Cerebellum (tissue), 4 donors: ENCODE measurements at places on chromosomes 16 and 17.

GRCh38 chr17:81337476-81337879 is 42.4 kb upstream of the SLC38A10 start:
- DNase-seq, result no peak

DNA sequence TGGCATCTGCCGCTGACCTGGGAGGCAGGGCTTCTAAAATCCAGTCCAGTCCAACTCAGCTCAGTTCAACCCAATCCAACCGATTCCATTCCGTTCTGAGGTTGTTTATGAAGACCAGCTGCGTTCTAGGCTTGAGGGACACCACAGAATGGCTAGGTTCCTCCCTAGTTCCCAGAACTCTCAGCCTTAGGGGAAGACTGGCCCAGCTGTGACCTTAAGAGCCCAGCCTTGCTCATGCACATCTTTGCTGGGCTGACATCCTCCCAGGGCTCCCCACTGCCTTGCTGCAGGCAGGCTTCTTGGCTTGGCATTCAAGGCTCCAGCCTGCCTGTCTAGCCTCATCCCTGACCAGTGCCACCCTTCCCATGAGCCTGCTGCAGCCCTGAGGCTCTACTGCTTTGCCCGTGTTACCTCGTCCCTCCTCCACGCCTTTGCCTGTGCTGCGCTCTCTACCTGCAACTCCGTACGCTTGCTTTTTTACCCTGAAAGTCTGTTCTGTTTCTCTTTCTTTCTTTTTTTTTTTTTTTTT is 7.9 kb downstream of the SLC12A3 start:
- DNase-seq, result no peak

DNA sequence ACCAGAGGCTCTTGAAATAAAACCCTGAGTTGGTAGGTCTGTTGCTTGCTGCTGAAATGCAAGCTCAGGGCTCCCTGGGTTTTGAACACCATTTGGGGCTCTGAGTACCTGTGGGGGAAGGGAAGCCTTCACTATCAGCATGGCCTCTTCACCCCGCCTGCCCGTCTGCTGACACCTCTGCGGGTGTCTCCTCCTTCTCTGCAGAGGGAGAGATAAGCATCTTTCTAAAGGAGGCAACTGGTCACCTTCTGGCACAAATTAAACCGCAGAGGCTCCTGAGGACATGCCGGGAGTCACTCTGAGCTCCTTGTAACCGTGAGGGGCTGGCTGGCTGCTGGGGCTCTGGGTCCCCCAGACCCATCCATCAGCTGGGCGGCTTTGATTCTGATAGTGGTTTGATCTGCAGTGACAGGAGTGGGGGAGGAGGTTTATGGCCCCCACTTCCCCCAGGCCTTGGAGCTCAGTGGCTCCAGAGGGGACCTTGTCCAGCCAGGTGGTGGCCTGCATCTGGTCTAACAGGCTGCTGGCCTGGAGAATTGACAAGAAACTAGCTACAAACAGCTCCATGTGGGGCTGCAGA is 123.5 kb downstream of the IRF8 start:
- DNase-seq, result no peak

GRCh38 chr17:39062846-39063680 is 88.4 kb downstream of the PLXDC1 start:
- no peak for DNase-seq

DNA sequence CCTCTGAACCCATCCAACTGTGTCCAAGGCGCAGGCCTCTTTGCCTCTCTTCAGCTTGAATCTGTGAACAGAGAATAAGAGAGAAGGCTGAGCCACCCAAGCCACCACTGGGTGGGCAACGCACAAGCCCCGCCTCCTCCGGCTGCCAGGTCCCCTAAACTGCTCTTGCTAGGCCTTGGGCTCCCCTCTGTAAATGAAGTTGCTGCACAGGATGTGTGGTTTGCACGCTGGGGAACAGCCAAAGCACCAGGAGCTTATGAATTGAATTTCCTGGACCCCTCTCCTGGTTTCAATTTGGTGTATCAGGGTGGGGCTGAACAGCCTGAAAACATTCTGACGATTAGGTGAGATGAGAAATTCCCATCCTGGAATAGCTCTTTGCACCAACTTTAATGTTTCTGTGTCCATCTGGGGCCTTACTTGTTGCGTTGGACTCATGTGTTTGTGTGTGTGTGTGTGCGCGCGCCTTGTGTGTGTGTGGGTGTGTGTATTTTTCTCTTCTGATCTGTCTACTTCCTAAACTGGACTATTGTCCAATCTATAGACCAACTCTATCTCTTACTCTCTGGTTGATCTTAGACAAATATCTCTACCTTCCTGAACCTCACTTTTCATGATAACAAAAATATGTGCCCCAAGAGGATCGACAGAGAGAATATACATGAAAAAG is 2.3 kb downstream of the CCL1 start:
- DNase-seq, result no peak

GRCh38 chr16:3046641-3047386 is 453 bp downstream of the MMP25 start:
- DNase-seq, result no peak

- DNase-seq, result no peak
Observed at GRCh38 chr17:66717641-66718058, 117.3 kb upstream of the CACNG5 start.

GRCh38 chr17:57517632-57518456 is 227.3 kb downstream of the CCDC182 start:
- DNase-seq, result no peak

GRCh38 chr16:1691956-1692355 is 13.9 kb downstream of the JPT2 start:
- no peak for DNase-seq

- DNase-seq, result peak; percentile 82
Observed at GRCh38 chr16:48153774-48154173, 2.0 kb downstream of the ABCC12 start.

- no peak for DNase-seq
Observed at GRCh38 chr16:11367483-11367906, 22.2 kb downstream of the RMI2 start.

DNA sequence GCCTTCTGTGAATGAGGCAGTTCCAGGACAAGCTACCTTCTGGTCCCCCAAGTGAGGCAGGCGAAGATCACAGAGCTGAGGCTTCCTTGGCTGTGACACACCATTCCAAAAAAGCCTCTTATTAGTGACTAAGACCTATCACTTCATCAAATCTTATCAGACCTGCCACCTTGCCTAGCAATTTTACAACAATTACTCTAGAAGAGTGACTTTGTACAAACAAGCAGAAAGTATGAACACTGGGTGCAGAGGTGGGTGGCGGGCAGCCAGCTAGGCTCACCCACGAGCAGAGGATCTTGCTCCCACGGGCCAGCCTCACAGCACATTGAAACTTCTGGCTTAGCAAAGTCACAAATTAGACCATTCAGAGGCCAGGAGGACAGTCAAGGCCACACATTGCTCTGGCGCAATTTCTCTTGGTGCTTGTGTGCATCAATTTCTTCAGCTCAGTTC is 2.2 kb upstream of the ICAM2 start:
- no peak for DNase-seq

DNA sequence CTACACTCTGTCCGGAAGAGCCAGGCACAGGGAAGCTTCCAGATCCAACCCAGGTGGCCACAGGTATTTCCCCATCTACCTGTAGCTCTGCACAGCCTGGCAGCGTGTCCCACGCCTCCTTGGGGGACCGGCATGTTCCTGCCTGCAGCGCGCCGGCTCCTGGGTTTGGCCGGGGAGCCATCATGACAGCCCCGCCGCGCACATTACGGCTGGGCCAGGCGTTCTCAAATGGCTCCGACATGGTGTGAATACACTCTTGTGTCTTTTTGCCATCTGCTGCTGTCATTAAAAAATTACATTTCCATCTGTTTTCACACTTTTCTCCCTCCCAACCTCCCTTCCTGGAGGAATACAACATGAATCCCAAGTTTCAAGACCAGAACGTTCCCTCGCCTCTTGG is 8.0 kb upstream of the GINS2 start:
- DNase-seq, result peak; percentile 55

DNA sequence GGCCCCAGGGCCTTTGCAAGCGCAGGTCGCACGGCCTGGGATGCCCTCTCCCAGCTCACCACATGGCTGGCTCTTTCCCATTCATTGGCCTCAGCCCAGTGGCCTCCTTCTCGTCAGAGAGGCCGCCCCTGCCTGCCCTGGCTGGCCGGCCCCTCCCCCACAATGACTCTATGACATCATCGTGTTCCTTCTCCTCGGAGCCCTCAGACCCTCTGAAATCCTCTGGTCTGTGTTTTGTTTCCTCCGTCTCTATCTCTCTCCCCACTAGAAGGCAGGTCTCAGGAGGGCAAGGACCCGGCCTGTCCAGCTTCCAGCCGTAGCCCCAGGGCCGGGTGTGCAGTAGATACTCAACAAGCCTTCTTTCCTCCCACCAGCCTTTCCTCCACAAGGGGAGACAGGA is 164.8 kb upstream of the FOXF1 start:
- DNase-seq, result no peak

- peak; percentile 36 for DNase-seq
Observed at GRCh38 chr17:73231395-73231794, 30.3 kb downstream of the CPSF4L start.

DNA sequence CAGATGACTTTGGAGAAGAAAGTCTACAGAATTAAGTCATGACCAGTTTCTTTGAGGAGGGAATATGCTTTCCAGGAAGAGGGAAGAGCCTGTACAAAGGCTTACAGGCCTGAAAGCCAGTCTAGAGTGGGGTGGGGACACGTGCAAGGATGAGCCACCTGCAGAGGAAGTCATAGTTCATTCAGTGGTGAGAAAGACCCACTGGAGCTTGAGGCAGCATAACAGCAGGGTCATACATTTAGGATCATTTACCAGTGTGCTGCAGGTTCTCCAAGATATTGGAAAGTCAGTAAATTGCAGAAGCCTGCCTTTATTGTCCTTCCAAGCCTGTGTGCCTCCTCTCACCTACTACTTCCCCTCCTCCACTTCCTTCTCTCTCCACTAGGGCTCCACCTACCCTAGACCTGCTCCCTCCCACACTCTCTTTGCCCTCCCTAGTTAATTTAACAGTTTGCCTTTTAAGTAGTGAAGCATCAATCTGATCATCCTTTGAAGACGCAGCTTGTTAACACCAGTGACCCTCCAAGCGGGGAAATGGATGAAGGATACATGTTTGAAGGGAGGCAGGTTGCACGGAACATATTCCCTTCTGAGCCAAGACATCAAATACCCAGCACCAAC is 40.2 kb downstream of the CDRT15 start:
- no peak for DNase-seq

- DNase-seq, result no peak
Observed at GRCh38 chr17:27882162-27882840, 10.9 kb downstream of the LYRM9 start.

DNA sequence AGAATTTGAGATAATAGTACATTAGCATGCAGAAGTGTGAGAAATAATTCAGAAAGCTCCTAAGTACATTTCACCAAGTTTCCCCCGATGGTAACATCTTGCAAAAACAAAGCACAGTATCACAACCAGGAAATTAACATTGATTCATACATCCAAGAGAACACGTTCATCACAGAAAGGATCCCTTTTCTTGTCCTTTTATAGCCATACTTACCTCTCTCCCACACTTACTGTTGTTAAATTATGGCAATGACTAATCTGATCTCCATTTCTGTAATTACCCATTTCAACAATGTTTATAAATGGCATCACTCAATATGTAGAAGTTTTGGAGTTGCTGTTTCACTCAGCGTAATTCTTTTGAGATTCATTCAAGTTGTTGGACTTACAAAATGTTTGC is 1260.0 kb downstream of the CDH8 start:
- DNase-seq, result no peak

DNA sequence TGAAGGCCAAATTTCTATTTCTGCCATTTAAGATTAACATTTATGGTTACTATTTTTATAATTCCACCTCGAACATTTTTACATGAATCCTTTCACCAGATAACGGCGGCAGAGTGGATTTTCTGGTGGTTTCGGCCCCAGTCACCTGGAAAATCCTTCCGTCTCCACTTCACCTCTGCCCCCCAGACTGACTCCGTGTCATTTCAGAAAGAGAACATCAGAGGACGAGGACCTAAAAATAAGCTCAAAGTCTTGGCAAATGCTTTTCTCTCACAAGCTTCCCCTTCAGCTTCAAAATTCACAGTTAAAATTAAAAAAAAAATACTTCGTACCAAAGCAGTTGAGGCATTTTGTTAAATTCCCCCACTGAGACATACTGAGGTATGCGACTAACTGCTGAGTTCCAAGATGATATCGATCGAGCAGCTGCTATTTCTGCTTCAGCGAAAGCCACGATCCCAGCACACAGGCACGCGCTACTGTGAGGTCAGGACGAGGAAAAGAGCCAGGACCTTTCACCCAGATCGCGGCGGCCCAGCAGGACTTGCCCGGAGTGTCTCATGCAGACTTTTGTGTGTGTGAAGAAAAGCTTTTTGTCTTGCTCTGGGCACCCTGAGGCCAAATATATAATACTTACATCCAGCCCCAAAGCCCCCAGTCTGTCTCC is 36.8 kb downstream of the ASPA start:
- DNase-seq, result peak; percentile 26

DNA sequence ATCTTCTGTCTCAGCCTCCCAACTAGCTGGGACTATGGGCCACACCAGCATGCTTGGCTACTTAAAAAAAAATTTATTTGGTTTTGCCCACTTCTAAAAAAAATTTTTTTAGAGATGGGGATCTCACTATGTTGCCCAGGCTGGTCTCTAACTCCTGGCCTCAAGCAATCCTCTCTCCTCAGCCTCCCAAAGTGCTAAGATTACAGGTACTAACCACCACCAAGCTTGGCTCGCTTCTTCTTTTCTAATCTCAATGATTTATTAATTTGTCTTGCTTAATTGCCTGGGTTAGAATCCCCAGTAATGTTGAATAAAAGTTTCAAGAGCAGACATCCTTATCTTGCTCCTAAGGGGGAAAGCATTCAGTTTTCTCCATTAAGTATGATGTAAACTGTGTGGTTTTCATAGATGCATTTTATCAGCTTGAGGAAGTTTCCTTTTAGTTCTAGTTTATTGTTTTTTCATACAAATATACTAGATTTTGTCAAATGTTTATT is 65.8 kb upstream of the NACA2 start:
- DNase-seq, result no peak

DNA sequence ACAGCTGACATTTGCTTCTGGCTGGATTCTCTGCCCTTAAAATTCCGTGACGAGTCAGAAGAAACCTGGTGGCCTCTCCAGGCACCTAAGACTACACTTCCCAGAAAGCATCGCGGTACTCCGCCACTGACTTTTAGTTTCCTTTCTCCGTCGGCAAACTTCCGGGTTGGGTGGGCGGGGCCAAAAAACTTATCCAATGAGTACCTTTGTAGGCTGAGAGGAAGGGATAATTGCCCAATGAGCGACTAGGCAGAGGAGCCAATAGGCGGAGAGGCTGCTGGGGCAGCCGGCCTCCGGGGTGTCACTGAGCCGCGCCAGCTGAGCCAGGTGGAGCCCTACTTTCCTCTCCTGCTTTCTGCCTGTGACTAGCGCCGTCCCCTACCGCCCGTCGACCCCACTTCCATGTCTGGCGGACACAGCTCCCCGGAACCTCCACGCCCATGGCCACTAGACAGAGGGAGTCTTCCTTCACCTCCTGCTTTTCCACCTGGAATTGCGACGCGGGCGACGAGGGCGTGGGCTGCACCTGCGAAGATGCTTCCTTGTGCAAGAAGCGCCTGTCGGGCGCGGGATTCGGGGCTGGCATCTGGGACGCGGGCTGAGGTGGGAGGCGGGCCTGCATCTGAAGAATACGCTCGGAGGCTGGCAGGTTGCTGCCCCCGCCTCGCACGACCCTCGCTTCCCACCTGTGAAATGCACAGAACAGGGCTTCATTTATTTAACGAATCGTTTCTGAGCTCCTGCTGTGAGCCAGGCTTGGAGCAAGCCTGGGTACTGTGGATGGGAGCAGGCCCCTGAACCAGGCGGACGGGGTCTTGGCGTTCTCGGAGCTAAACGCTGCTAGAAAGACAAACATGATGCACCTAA is 16.5 kb upstream of the ARHGAP17 start:
- DNase-seq, result peak; percentile 97

- no peak for DNase-seq
Observed at GRCh38 chr16:740459-740763, 386 bp downstream of the CIAO3 start.
